DMS 273 treated with DMSO at 0.1 percent for 48 hours (cell line): ENCODE measurements at places on chromosomes 7 and 10.

DNA sequence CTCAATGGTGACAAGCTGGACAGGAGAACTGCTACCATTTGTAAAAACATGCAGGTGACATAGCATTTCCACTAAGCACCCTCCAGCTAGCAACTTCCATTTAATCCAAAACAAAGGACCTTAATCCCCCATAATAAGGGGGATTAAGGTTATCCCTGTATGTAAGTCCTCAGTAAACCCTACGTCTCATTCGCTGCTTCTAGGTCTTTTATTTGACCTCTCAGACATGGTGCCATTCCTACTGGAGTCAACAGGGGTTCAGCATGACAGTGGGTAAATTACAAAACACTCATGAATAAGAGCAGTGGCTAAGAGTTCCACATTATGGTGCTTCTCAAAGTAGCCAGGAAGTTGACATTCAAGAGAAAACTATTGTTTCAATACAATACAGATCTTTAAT lies 121.8 kb upstream of the CAV2 start:
- no peak for DNase-seq

GRCh38 chr10:33579996-33580395 lies 245.5 kb upstream of the NRP1 start:
- no peak for DNase-seq

GRCh38 chr10:69090685-69091084 lies 2.8 kb downstream of the SRGN start:
- no peak for DNase-seq

DNA sequence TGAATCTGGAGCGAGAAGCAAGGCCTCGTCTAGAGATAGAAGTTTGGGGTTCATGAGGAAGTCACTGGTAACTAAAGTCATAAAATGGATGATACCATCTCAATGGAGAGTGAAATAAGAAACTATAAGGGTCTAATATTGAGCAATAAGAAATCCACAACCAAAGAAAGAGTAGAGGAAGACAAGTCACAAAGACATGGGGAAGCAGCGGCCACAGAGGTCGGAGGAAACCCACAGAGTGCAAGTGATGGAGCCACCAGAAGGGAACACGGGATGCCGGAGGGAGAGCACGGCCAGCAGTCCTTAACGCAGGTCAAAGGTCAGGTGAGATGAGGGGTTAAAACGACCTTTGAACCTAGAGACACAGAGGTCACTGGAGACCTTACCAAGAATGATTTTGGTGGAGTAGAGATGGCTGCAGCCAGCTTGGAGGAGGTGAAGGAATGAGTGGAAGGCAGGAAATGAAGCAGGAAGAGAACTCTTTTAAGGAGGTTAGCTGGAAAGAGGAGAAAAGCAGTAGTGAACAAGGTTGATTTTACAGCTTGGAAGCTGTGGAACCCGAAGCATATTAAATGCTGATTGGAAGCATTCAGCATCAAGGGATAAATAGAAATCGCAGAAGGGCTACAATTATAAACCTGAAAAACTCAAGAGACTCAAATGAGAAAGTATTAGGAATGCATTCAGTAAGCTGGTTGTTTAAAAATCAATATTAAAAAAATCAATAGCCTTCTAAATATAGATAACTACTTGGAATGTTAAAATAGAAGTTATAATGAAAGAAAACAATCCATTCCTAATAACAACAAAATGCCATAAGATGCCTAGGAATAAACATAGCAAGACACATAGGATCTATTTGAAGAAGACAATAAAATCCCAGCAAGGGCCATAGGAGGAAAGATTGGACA lies 93.7 kb downstream of the SVOPL start:
- DNase-seq, result no peak

GRCh38 chr10:124072106-124072505 lies 21.3 kb downstream of the CHST15 start:
- DNase-seq, result no peak

DNA sequence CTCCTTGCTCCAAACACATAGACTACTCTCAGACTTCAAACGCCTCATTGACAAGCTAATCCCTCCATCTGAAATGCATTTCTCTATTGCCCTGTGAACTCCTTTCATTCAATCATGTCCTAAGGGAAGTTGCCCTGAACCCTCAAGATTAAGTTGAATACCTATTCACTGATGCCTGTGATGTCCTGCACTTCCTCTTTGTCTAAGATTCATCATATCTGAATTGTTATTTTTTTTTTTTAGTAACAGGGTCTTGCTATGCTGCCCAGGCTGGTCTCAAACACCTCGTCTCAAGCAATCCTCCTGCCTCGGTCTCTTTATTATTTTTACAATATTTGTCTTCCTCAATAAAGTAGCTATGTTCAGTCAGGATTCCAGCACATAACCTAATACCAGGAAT lies 3.2 kb downstream of the PSMA2 start:
- no peak for DNase-seq

GRCh38 chr7:75642810-75643486 lies 95.8 kb downstream of the HIP1 start:
- peak; percentile 28 for DNase-seq

DNA sequence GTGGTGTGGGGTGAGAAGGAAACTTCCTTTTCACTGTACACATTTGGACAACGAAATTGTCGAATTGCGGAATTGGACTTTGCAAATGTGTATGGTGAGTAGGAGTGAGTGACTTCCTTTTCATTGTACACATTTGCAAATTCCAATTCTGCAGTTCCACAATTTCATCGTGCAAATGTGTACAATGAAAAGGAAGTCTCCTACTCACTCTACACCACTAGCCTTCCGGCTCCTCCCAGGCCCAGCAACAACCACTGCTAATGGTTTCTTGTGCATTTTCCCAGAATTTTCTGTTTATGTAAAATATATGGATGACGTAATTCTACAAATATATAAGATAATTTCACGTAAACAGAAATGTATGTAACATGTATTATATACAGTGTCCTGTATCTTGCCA lies 118.5 kb downstream of the ARL4A start:
- DNase-seq, result no peak

GRCh38 chr10:14173706-14174594 lies 156.8 kb downstream of the FRMD4A start:
- DNase-seq, result peak; percentile 22

DNA sequence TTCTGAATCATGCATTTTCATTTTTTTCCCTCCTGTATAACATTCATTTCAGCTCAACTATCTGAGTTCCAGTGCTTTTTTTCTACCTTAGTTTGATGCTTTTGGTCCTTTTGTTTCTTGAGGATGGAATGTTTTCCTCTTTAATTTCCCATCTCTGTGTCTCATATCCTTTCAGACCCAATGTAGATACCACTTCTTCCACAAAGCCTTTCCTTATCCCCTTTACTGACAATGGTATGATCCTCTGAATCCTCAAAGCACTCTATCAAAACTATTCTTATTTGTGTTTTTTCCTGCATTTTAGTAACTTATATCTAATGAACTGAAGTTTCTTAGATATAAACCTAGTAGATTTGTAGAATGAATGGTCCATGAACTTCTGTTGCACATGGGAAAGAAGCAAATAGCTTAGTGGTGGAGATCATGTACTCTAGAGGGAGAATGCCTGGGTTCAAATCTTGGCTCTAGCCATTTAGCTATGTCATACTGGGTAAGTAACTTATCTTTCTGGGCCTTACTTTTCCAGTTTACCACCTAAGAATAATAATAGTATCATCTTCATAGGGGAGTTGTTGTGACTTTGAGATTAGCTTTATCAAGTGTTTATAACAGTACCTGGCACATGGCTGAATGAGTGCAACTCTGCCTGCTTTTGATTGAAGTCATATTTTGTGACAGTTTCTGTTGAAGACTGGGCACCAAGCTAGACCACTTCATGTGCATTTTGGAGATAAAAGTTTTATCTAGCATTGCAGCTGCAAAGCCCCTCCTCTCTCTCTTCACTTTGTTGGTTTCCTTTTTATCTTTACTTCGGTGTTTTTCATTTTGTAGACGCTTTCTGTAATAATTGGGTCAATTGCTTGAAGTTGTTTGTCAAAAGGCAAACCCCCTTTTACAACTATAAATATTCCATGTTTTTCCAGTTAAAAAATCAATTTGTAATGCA lies 18.5 kb downstream of the STAM start:
- DNase-seq, result no peak

DNA sequence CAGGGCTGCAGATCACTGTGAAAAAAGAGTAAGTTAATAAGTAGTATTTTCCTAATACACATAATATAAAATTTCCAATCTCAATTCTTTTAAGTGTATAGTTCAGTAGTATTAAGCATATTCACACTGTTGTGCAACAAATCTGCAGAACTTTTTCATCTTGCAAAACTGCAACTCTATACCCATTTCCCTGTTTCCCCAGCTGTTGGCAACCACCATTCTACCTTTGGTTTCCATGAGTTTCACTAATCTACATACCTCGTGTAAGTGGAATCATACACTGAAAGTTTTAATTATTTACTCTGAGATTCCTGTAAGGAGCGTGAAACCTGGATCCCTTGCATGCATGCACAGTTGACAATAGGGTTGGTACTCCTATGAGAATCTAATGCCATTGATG lies 155.4 kb downstream of the ZPBP start:
- no peak for DNase-seq

GRCh38 chr7:155670521-155670920 lies 26.1 kb downstream of the RBM33 start:
- no peak for DNase-seq

- DNase-seq, result no peak
These were observed 95.9 kb downstream of the FANK1 start for GRCh38 chr10:125992254-125992653.

GRCh38 chr10:11146402-11147171 lies 128.9 kb downstream of the CELF2 start:
- no peak for DNase-seq
